ENCODE measurements at places on chromosomes 1 and 21. TPM values are rescaled to one million over a fixed set of nuclear protein-coding genes. Genes with fewer than 3 reads are reported as not detected.

The SPRR2G gene
- total RNA-seq: not detected

The HLX gene
- total RNA-seq: 22.9 TPM

The TSSK3 gene
- total RNA-seq: not detected

The PDPN gene
- 15.3 TPM for total RNA-seq

The CCDC185 gene
- not detected for total RNA-seq

The PCP4L1 gene
- not detected for total RNA-seq

The SYT2 gene
- not detected for total RNA-seq

The SMIM1 gene
- 0.39 TPM for total RNA-seq

The SELL gene
- 0.26 TPM for total RNA-seq

The XKR8 gene
- 14.2 TPM for total RNA-seq

Measured in epithelial cell of alveolus of lung (primary cell).